ENCODE measurements at places on chromosomes 2 and 18.

- DNase-seq, result no peak
Measured at GRCh38 chr2:6671913-6672312, 193.8 kb downstream of the CMPK2 start.

DNA sequence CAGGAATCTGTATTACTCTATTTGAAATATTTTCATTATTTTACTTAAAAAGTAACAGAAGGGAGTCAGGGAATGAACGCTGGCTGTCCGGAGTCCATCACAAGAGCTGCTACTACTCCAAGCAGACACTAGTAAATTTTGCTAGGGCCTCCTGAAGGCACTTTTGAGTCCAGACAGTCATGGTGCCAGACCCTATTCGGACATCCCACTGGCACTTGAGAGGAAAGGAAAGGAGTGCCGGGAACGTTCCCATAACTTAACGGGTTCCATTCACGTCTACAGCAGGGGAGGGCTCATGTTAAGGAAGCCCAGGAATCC is 563 bp upstream of the GMCL1 start:
- DNase-seq, result no peak

DNA sequence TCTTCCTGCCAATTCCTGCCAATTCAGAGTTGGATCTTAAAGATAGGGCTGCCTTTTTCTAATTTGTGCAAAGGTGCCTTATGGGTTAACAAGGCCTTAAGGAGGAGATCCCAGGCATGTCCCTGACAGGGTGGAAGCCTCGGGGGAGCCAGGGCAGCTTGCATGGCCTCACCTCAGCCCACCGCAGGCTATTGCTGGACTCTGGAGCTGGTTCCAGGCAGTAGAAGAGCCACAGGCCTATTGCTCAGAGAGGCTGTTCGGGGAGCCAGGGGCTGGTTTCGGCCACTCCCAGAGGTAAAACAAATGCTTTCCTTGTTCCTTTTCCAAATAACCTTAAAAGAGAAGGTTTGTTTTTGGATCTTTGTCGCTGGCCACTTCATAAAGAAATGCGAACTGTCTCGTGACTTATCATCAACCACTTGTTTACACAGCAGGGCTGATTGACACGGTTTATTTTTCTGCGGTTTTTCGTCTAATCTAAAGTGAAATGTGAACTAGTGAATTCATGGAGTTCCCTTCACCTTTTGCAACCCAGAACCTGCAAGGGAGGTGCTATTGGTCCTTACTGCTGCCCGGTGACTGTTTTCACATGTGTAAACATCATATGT is 108.6 kb downstream of the APOB start:
- DNase-seq, result no peak

DNA sequence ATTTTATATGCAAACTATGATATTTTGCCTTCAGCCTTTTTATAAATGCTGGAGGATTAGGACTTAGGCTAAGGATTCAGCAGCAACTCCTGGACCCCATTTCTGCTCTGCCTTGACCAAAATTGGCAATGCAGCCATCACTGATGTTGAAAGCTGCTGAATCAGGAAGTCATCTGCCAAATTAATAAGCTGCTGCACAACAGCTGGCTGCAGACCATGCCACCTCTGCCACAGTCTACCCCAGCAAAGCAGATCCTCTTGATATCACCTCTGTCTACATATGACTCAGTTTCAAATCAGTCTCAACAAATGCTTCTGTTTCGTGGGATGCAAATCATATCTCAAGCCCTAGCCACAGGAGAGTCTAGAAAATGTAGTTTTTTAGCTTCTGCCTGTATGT is 7.1 kb upstream of the SOS1 start:
- no peak for DNase-seq

DNA sequence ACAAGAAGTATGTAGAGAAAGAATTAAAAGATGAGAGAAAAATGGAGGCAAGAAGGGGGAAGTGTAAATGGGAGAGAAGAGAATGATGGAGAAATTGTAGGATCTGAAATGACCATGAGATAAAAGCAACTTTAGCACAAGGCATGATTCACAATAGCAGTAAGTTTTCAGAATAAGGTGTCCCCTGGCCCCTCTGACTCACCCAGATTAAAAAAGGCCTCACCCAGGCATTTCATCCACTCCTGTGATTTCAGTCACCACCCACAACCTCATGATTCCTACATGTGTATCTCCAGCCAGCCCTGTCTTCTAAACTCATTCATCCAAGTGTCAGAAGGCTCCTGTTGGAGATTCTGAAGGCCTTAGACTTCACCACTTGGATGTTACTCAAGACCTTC is 56.6 kb downstream of the SP100 start:
- DNase-seq, result no peak

DNA sequence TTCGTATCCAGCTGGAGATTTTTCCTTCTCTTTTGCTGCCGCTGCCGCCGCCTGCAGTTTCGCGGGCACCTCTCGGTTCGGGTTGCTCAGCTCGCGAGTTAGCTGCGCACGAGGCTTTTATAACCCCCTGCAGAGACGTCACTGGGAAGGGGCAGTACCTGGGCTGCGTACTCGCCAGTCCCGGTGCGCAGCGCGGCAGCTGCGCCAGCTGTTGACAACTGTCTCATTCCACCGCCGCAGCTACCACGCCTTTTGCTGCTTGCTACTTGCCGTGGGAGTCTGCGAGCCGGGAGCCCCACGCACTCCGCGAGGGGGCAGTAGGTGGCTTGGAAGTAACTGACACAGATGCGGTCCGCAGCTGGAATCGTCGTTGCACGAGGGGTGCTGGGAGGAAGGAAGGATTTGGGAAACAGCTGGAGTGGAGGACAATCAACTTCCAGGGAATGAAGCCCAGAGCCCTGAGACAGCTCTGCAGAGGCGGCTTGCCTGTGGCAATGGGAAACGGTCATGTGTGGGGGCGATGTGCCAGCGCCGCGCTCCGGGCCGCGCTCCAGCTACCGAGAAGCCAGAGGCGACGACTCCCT is at the start of gene TACR1:
TSS of gene TACR1 (minus strand) at position 93 of the 584 bp plus-strand sequence. CDS start 586 bp downstream, outside the sequence.
- DNase-seq, result no peak

DNA sequence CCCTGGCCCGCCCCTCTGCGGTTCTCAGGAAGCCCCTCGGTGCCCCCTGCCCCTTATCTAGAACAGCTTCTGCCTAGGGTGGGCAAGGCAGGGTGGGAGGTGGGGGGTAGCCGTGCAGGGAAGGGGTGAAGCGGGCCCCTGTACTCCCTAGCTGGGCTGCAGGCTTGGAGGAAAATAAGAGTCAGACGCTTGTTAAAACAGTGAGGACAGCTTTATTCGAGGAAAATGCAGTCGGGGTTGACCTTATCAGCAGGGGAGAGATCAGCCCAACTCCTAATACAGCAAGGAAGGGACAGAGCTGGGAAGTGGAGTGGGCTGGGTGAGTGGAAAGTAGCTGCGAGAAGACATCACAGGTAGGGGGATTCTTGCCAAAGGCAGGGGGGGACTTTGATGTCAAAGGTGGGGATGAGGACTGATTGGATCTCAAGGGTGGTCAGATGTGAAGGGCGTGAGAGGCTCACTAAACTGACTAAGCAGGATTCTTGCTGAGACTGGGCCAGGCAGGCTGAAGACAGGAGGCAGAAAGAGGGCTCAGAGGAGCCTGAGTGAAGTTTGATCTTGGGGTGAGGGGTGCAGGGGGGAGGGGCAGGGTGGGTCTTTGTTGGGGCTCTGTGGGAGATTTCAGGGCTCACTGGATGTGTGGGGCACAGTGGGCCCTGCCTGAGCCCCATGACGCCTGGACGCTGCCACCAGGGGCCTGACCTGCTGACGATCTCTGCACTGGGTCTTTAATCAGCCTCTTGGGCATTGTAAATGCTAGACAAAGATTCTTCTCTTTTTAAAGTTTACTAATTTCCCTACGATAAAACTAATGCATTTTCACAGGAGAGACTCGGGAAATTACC is 29.9 kb downstream of the HPCAL1 start:
- DNase-seq, result no peak

GRCh38 chr2:54675738-54676137 is 47.7 kb upstream of the EML6 start:
- DNase-seq, result no peak

GRCh38 chr18:79639072-79639829 is 40.4 kb upstream of the CTDP1 start:
- DNase-seq, result no peak

GRCh38 chr2:26235089-26235488 is 9.3 kb downstream of the HADHA start:
- no peak for DNase-seq
